ENCODE measurements at places on chromosomes 7 and 10.

- peak; percentile 15 for DNase-seq
These were observed 132.6 kb downstream of the GNAT3 start for GRCh38 chr7:80379034-80379982.

DNA sequence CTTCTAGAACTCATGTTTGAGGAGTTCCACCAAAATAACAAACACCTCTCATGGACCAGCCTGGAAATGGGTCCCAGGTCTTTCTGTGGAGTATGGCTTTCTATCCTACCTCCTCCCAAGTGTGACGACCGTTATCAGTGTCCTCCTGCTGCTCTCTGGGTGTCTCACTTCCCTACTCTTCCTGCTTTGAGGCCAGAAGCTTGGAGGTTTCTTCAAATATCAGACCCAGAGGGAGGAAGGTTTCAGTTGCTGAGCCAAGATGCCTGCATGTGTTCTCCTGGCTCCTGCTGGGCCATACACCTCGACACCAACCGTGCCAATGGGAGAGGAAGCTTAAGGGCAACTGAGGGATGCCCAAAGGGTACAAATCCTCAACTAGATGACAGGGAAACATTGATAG is 114.6 kb downstream of the WNT2 start:
- no peak for DNase-seq

- DNase-seq, result no peak
These were observed 528.1 kb upstream of the SEMA3D start for GRCh38 chr7:85714951-85715350.

DNA sequence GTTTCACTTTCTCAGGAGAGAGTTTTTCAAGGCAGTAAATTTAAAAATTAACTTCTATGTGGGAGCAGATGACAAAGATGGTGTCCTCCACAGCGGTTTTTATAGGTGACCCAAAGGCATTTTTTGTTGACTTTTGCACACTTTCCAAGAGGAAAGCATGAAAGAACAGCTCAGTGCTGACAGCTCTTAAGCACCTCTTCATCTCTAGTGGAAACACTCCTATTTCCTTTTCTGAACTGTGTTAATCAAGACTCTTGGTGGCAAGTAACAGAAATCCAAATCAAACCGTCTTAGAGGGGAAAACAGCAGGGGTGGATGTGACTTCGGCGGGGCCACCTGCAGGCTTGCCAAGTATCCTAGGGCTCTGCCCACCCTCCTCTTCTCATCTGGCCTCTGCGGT is 71.8 kb upstream of the GATA3 start:
- no peak for DNase-seq

GRCh38 chr10:51129946-51130544 is 55.8 kb downstream of the PRKG1 start:
- no peak for DNase-seq

DNA sequence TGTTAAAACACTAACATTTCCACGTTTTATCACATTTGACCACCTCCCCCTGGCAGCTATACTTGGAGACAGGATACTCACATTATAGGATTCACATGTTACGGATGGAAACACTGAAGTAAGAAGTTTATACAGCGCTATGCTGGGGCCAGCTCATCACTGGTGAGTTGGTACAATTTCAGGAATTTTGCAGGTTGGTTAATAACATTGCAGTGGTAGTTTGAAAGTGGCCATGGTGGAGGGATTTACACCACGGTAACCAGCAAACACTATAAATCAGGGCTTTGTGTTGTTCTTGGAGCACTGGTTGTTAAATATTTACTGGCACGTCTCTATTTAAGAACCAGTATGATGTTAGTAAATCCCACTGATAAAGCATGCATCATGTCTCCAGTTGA is 174.0 kb downstream of the GFRA1 start:
- DNase-seq, result no peak

- DNase-seq, result no peak
These were observed 77.1 kb upstream of the CAMK2B start for GRCh38 chr7:44402401-44403060.

- DNase-seq, result no peak
These were observed 10.2 kb upstream of the FRA10AC1 start for GRCh38 chr10:93712593-93712992.

DNA sequence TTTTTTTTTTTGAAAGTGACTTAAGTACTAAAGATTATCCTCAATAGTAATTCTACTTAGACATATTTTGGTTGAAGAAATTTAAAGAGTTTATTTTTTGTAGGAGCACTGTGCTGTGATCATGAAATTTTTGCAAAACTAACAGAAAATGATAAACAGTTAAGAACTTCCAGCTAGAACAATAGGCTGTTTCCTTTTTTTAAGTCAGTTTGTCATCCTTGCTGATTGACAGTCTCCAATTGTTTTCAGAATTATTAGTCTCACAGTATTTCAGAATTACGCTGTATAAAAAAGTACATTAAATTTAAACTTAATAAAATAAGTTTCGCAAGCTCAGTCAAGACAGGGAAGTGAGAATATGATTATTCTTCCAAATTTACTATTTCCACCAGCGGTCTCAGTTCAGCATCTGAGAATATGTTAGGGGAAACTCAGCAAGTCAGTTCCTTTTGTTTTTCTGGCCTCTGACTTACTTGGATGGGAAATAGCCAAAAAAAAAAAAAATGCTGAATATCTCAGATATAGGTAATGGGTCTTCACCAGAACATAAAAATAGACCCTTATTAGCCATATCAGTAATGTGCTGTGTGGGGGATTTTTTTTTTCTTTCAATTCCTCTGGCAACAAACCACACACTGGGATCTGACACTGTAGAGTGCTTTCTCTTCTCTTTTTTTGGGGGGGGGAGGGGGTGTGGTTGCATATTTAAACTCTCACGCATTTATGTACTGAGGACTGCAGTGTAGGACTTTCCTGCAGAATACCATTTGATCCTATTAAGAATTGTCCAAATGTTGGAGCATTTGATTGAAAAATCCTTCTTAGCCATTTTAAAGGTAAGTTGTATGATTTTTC is at the start of gene CD36:
CD36 (plus strand) TSS at position 732 of the 855 bp plus-strand sequence. CDS start 8,099 bp downstream, outside the sequence.
- no peak for DNase-seq

- no peak for DNase-seq
These were observed 37.0 kb upstream of the NRF1 start for GRCh38 chr7:129574487-129574886.
